Ascending aorta (tissue), 2 donors: ENCODE measurements at places on chromosomes 6 and 20.

DNA sequence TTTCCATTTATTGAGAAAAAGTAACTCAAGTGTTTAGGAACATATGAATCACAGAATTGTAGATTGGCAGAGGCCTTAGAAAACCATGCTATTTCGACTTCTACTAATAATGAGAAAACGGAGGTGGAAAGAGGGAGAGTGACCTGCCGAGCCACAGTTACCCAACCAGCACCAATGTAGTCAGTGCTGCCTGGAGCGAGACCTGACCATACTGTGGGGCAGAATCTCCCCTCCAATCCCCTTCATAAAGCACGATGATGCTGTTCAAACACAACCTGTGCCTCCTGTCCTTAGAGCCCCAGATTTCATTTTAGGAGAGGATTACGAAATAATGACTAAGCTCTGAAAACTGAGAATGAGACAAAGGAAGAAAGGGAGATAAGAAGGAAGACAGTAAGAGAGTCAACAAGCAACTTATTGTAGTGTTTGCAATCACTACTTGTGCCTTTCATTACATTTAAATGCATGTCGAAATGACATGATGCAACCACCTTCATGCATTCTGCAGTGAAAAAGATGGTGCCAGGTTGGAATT lies 70.6 kb downstream of the ATXN1 start:
- H3K4me1 ChIP-seq: no peaks in the 10 kb centered on the region
- no peaks in the 10 kb centered on the region for H3K27me3 ChIP-seq
- no peak for DNase-seq
- H3K4me3 ChIP-seq: no peak overlapping the region

- no peak overlapping the region for H3K27ac ChIP-seq
- no peaks in the 10 kb centered on the region for H3K36me3 ChIP-seq
Observed at GRCh38 chr6:159815410-159815809, 15.3 kb downstream of the PNLDC1 start.

DNA sequence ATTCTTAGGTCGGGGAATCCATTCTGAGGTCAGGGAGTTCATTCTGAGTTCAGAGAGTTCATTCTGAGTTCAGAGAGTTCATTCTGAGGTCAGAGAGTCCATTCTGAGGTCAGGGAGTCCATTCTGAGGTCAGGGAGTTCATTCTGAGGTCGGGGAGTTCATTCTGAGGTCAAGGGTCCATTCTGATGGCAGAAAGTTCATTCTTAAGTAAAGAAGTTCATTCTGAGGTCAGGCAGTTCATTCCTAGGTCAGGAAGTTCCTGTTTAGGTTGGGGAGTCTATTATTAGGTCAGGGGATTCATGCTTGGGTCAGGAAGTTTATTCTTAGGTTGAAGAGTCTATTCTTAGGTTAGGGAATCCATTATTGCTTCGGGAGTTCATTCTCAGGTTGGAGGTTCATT lies 16.5 kb upstream of the NXT1 start:
- no peaks in the 10 kb centered on the region for H3K27me3 ChIP-seq
- H3K36me3 ChIP-seq: no peaks in the 10 kb centered on the region
- H3K27ac ChIP-seq: no peak overlapping the region
- no peak for DNase-seq
- H3K4me3 ChIP-seq: no peak overlapping the region

DNA sequence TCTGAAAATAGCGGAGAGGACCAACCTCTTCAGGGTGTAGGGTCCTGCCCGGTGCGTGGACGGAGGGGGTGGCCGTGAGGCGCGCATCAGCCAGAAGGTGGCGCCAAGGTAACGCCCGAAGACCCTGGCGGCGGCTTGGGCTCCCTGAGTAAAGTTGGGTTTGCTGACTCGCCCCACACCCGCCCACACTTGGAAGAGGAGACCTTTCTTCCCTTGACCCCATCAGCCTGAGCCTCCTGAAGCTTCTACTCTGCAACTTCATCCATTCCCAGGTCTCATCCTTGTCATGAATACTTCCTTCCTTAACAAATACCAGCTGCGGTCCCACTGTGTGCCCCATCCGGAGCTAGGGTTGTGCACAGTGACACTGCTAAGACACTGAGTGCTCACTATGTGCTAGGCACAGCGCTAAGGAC lies 14.6 kb downstream of the CD40 start:
- no peak overlapping the region for H3K27ac ChIP-seq
- peaks cover 14% of the 10 kb centered on the region for H3K4me1 ChIP-seq
- no peak overlapping the region for H3K4me3 ChIP-seq
- no peaks in the 10 kb centered on the region for H3K27me3 ChIP-seq

GRCh38 chr6:154786144-154786868 lies 53.1 kb downstream of the SCAF8 start:
- no peak overlapping the region for H3K4me3 ChIP-seq
- no peaks in the 10 kb centered on the region for H3K4me1 ChIP-seq
- H3K36me3 ChIP-seq: peaks cover 1% of the 10 kb centered on the region
- H3K27ac ChIP-seq: no peak overlapping the region
- no peak for DNase-seq

DNA sequence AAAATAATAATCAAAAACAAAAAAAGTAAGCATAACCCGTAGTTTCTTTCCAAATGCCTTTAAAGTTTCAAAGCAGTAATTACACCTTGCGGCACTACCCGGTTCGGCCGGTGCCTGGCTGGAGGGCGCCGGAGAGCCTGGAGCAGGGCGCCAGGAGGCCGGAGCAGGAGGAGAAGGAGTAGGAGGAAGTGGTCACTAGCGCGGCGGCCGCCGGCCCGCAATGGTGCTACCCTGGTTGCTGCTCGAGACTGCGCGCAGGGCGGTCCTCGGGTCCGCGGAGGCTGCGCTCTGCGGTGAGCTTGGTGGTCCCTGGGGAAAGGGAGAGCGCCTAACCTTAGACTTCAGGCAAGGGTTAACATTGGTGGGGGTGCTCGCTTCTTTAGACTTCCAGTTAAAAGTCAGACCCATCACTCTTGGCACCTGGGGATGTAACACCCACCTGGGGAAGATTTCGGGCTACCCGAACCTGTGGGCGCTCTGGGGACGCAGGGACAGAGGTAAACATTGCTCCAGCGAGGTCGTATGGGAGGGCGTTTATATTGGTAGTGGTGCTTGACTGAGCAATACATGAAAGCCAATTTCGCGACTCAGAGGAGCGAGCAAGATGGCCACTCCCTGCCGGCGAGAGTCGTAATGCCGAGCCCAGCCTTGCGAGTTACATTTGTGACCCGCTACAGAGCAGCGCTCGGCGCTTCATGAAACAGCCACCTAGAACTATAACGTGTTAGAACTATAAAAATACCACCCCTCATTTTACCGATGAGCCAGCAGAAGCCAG lies 5.8 kb upstream of the USP45 start:
- DNase-seq: peak; percentile 67
- peak overlapping the region; percentile 92 for H3K27ac ChIP-seq
- H3K27me3 ChIP-seq: no peaks in the 10 kb centered on the region
- H3K4me1 ChIP-seq: peaks cover 3% of the 10 kb centered on the region
- peak overlapping the region; percentile 67 for H3K4me3 ChIP-seq
- H3K36me3 ChIP-seq: no peaks in the 10 kb centered on the region

- no peaks in the 10 kb centered on the region for H3K4me1 ChIP-seq
- H3K4me3 ChIP-seq: no peak overlapping the region
- no peak overlapping the region for H3K27ac ChIP-seq
Observed at GRCh38 chr6:122726649-122727048, 52.9 kb upstream of the FABP7 start.

- H3K27ac ChIP-seq: peak overlapping the region; percentile 97
- H3K4me3 ChIP-seq: peak overlapping the region; percentile 77
- H3K36me3 ChIP-seq: no peaks in the 10 kb centered on the region
- no peaks in the 10 kb centered on the region for H3K4me1 ChIP-seq
- DNase-seq: no peak
Observed at GRCh38 chr6:291204-291696, 1.0 kb upstream of the DUSP22 start.

GRCh38 chr6:42025066-42025844 lies 25.1 kb upstream of the TAF8 start:
- H3K4me3 ChIP-seq: no peak overlapping the region
- peaks cover under 1% of the 10 kb centered on the region for H3K4me1 ChIP-seq

DNA sequence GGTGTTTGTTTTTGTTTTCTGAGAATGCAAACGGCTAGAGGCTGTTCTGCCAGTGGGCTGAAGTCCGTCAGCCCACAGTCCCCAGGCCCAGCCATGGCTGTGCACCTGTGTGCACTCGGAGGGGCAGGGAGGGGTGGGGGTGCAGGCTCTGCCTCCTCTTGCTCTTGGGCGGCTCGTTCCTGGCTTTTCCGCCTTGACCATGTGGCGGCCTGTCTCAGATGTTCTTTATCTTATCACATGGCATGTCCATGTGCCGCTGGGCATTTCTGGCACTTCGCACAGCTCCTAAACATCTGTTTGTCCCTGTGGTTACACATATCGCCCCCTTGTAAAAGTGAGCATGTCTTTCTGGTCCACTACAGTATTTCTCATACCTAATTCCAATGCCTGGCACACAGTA lies 137.0 kb downstream of the CDH4 start:
- H3K36me3 ChIP-seq: no peaks in the 10 kb centered on the region
- H3K4me1 ChIP-seq: no peaks in the 10 kb centered on the region
- no peak overlapping the region for H3K27ac ChIP-seq
- H3K4me3 ChIP-seq: no peak overlapping the region
- DNase-seq: no peak

DNA sequence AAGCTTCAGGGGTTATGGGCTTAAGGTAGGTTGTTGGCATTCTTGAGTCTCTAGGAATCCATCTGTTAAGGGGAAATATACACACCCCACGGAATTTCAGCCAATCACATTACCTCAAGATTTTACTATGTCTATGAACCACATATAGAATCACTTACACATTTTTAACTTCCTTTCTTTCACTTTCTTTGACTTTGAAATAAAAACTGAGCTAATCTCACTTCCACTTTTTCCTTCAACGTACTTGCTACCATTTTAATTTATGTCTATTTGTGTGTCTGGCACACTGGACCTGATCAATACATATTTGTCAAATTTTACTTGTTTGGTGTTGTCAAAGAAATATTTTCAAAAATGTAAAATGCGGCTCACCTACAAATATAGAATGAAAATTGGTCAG lies 545.4 kb upstream of the JAG1 start:
- no peak overlapping the region for H3K27ac ChIP-seq
- H3K4me1 ChIP-seq: no peaks in the 10 kb centered on the region
- no peaks in the 10 kb centered on the region for H3K36me3 ChIP-seq
- no peaks in the 10 kb centered on the region for H3K27me3 ChIP-seq

- H3K4me3 ChIP-seq: no peak overlapping the region
- no peak for DNase-seq
- no peak overlapping the region for H3K27ac ChIP-seq
- H3K36me3 ChIP-seq: no peaks in the 10 kb centered on the region
- no peaks in the 10 kb centered on the region for H3K4me1 ChIP-seq
Observed at GRCh38 chr6:52160472-52161104, 25.6 kb upstream of the IL17A start.

GRCh38 chr6:149063468-149063867 lies 254.0 kb upstream of the TAB2 start:
- H3K36me3 ChIP-seq: no peaks in the 10 kb centered on the region
- no peaks in the 10 kb centered on the region for H3K27me3 ChIP-seq
- no peak for DNase-seq
- H3K27ac ChIP-seq: peak overlapping the region; percentile 35
- no peak overlapping the region for H3K4me3 ChIP-seq

- DNase-seq: no peak
- no peaks in the 10 kb centered on the region for H3K36me3 ChIP-seq
- H3K27me3 ChIP-seq: no peaks in the 10 kb centered on the region
- H3K4me3 ChIP-seq: no peak overlapping the region
- H3K27ac ChIP-seq: peak overlapping the region; percentile 70
Observed at GRCh38 chr6:11404081-11404480, 133.5 kb upstream of the TMEM170B start.

GRCh38 chr6:45054610-45055009 lies 273.5 kb upstream of the RUNX2 start:
- no peak for DNase-seq
- H3K36me3 ChIP-seq: no peaks in the 10 kb centered on the region
- H3K4me1 ChIP-seq: no peaks in the 10 kb centered on the region
- no peak overlapping the region for H3K27ac ChIP-seq
- H3K4me3 ChIP-seq: no peak overlapping the region

- DNase-seq: no peak
- no peaks in the 10 kb centered on the region for H3K36me3 ChIP-seq
- no peaks in the 10 kb centered on the region for H3K27me3 ChIP-seq
Observed at GRCh38 chr6:142943711-142944123, 1.3 kb downstream of the HIVEP2 start.

- no peaks in the 10 kb centered on the region for H3K27me3 ChIP-seq
- no peak overlapping the region for H3K27ac ChIP-seq
- H3K36me3 ChIP-seq: no peaks in the 10 kb centered on the region
Observed at GRCh38 chr6:98579079-98579478, 255.3 kb upstream of the POU3F2 start.

DNA sequence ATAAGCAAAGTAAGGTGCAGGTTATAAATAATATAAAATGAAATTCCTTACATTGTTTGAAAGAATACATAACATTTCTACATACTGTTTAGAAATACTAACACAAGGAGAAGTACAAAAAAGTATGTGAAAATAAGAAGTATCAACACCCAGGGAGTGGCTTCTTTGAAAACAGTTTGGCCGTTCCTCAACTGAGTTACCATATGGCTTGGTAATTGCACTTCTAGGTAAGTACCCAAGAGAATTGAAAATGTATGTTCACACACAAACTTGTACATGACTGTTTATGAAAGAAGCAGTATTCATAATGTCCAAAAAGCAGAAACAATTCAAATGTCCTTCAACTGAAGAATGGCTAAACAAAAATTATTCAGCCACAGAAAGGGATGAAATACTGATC lies 30.7 kb downstream of the PAK5 start:
- H3K4me3 ChIP-seq: no peak overlapping the region
- no peaks in the 10 kb centered on the region for H3K4me1 ChIP-seq
- no peak overlapping the region for H3K27ac ChIP-seq

- H3K4me1 ChIP-seq: peaks cover 12% of the 10 kb centered on the region
- no peak overlapping the region for H3K4me3 ChIP-seq
- H3K27me3 ChIP-seq: no peaks in the 10 kb centered on the region
- DNase-seq: no peak
- no peak overlapping the region for H3K27ac ChIP-seq
Observed at GRCh38 chr20:49450281-49450721, 32.2 kb downstream of the KCNB1 start.

DNA sequence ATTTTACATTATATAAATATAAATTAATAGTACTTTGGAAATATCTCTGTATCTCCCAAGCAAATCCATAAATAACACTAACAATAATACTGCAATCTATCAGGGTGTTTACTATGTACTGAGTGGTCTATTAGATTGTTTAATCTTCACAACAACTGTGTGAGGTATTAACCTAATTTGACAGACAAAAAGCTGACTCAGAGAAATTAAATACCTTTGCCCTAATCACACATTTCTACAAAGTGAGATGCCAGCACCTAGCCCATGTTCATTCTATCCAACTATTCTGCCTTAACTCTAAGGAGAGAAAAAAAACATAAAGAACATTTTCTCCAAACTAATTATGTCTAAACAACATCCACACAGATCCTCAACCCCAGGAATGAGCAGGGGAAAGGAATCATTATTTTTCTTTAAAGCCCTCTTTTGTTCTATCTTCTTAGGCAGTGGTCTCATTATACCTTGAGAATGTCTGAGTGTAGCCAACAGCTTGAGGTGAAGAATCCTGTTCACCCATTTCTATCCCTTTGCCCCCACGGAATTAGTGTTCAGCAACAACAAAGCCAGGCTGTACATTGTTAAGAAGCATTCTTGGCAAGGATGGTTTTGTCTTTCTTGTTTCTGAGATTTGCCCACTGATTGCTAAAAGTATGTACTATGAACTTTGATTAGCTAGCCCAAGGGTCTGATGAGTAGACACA lies 42.7 kb downstream of the PRL start:
- H3K4me1 ChIP-seq: peaks cover 7% of the 10 kb centered on the region
- no peak overlapping the region for H3K27ac ChIP-seq
- no peaks in the 10 kb centered on the region for H3K36me3 ChIP-seq
- H3K4me3 ChIP-seq: no peak overlapping the region
- DNase-seq: no peak

GRCh38 chr6:90297115-90297866 lies 648 bp upstream of the BACH2 start:
- peak overlapping the region; percentile 87 for H3K4me3 ChIP-seq
- no peaks in the 10 kb centered on the region for H3K36me3 ChIP-seq
- H3K4me1 ChIP-seq: peaks cover 2% of the 10 kb centered on the region
